ENCODE measurements at places on chromosomes 4 and X.

DNA sequence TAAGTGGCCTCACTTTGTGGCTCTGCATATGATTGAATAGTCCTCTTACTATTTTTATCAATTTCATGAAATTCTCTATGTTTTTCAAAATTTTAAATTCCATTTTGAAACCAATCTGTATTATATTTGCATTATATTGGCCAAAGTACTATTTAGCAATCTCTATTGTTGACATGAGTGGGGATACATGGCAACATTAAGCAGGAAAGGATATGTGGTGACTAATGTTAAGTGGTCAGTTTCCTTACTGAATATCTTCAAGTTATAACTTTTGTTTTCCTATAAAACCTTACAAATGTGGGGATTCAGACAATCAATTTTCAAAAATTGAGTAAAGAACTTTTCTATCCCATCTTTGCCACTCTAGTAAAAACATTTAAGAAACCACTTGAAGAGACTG, 10.2 kb downstream of the BBS7 start:
- no peak for DNase-seq

DNA sequence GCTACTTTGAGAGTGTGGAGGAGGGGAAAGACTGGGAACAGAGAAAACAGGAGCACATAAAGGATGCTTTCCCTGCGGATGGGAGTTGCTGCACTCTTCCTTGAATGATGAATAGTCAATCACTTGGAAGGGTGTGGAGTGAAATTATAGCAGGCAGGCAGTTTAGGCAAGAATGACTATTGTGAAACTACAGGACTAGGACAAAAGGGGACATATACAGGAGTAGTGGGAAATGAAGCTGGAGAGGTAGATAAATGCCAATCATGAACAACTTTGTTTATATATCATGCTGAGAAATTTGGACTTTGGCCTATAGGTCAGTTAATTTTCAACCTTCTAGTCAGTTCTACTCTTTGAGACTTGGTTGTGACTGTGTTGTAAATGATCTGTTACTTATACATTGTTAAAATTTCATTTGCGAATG, 76.9 kb downstream of the PAQR3 start:
- no peak for DNase-seq

- DNase-seq, result no peak
Measured at GRCh38 chr4:58669783-58670182, 1559.6 kb upstream of the IGFBP7 start.

- DNase-seq, result no peak
Measured at GRCh38 chr4:154822775-154823174, 41.7 kb downstream of the RBM46 start.

GRCh38 chr4:167826281-167826680, 266.1 kb upstream of the ANXA10 start:
- DNase-seq, result no peak

DNA sequence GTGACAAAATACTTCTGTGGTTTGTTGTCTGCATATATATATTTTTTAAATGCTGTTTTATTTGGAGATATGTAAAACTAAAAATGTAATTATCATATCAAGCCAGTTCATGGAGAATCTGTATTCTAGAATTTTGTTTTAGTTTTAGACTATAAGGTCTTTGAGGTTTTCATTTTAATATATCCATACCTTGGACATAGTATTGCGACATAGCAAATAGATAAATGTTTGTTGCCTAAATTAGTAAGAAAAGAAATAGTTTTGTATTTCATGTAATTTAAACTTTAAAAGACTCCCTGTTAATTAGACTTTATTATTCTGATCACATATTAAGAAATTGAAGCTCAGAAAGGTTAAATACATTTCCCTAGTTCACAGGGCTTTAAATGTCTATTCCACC, 472.9 kb downstream of the GBA3 start:
- no peak for DNase-seq

- no peak for DNase-seq
Measured at GRCh38 chr4:174460684-174461083, 61.6 kb downstream of the HPGD start.

GRCh38 chr4:100288161-100288560, 97.9 kb upstream of the DDIT4L start:
- DNase-seq, result no peak

DNA sequence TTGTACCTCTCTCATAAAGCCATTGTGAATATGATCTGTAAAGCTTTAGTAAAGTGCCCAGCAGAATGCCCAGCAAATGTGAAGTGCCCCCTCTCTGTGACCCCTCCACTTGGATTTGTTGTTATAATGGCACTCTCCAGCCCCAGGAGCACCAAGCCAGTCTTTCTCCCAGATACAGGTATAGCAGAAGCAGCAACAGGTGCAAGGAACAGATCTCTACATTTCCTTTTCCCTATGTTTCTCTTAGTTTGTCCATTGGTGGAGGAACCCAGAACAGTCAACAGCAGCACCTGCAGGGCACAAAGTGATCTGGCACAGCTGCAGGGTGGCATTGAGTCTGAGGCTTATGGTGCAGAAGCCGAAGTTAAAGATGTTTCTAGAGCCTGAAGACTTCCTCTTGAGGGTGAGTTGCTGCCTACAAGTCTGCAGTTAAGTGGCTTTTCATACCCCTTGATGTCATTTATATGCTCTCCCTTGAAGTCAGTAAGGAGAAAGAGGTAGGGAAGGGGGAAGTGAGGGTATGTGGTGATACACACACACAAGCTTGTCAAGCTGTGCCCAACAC, 16.1 kb upstream of the CXCL3 start:
- no peak for DNase-seq
